NCI-H1417 treated with DMSO at 0.1 percent for 48 hours (cell line): ENCODE measurements at places on chromosomes 1 and 21.
A peak's percentile ranks its signal among the peaks of the same experiment; 100 is the strongest.

GRCh38 chr21:14560139-14560538, 14.0 kb upstream of the SAMSN1 start:
- no peak for DNase-seq

DNA sequence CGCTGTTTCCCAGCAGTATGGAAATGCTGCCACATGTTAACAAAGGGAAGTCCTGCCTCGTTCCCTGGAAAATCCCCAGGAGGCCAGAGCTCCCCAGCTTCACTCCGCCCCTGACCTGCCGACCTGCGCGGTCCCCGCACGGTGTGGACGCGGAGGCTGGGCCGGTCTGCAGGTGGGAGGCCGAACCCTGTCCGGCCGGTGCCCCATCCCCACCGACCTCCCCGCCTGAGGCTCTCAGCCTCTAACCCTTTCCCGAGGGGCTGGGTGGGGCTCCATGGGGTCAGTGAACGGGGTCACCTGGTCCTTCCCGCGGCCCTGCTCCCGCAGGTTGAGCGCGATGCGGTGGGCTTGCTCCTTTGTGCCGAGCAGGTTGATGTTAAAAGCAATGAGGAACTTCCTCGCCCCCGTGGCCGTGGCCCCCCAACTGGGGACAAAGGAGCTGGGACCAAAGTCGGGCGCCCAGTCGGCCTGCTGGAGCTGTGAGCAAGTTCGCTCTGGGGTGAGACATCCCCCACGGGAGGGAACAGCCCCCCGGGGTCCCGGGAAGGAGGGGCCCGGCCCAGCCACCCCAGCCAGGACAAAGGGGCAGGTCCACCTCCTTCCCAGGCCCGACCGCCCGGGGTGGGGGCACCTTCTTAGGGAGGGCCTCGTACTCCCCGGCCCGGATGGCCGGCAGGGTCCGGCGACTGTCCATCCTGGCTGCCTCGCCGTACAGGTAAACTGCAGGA, 4.0 kb downstream of the FTCD start:
- DNase-seq: no peak

DNA sequence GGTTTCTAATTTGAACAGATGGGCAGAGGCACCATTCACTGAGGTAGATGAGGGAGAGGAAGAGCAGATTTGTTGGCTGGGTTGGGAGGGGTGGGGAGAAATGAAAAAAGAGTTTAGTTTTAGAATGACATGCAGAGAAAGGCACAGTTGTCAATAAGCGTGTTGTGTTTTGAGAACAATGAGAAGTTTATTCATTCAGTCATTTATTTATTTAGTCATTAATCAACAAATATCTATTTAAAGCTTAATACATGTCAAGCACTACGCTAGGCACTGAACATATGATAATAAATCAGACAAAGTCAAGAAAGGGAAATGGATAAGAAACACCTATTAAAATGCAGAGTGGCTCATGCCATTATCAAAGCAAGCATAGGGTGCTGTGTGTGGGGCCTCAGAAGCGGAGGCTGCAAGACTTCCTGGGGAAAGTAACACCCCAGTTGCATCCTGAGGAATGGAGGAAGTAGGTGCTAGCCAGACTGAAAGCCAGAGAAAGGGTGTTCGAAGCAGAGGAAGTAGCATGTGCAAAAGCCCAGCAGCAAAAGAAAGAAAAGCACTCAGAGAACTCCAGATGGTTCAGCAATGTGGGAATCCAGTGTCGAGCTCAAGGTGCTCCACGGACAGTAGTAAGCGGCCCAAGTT, 114.1 kb downstream of the RNF220 start:
- no peak for DNase-seq

GRCh38 chr1:246383791-246384190, 123.3 kb downstream of the SMYD3 start:
- no peak for DNase-seq

GRCh38 chr1:34696230-34696629, 58.6 kb upstream of the GJB5 start:
- DNase-seq: no peak

- no peak for DNase-seq
These were observed 217.5 kb downstream of the FAF1 start for GRCh38 chr1:50742523-50742922.

GRCh38 chr1:216814576-216815259, 91.5 kb upstream of the ESRRG start:
- DNase-seq: no peak

- DNase-seq: no peak
These were observed 58.6 kb downstream of the OLIG1 start for GRCh38 chr21:33128538-33128937.

DNA sequence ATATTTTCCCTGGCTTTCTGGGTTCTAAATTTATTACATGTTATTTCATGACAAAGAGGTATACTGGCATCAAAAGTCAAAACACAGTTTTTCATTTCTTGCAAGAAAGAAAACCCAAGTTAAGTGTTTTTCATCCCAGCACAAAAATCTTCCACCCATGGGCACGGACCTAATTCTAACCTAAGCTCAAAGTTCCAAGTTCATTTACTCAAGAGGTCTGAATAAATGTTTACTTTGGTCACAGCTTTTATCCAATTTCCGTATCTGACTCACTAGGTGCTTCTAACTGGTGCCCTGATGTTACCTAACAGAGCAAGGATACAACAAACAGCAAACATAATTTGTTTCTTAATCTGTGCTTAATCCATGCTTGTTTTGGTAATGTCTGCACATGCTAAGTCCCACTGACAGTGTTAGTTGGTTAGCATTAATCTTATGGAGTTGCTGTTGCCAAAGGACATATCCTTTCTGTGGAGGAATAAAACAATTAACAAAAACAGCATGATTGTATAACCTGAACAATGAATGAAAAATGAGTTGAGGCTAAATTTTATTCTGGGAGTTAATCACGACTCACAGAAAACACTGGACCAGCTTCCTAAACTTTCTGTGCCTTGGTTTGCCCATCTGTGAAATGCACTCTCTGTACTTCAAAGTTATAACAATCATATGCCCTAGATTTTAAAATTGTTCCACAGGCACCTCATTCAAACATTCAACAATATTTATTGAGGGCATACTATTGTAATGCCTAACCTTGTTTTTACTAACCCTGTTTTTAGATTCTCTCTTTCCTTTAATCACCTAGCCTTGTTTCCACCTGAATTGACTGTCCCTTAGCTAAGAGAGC, 4.2 kb upstream of the CHD1L start:
- DNase-seq: no peak

- no peak for DNase-seq
These were observed 125.9 kb downstream of the RIPK4 start for GRCh38 chr21:41640748-41641509.

GRCh38 chr1:65949230-65949626, 156.5 kb downstream of the PDE4B start:
- DNase-seq: no peak

GRCh38 chr1:114462341-114462740, 48.7 kb downstream of the TRIM33 start:
- DNase-seq: no peak

DNA sequence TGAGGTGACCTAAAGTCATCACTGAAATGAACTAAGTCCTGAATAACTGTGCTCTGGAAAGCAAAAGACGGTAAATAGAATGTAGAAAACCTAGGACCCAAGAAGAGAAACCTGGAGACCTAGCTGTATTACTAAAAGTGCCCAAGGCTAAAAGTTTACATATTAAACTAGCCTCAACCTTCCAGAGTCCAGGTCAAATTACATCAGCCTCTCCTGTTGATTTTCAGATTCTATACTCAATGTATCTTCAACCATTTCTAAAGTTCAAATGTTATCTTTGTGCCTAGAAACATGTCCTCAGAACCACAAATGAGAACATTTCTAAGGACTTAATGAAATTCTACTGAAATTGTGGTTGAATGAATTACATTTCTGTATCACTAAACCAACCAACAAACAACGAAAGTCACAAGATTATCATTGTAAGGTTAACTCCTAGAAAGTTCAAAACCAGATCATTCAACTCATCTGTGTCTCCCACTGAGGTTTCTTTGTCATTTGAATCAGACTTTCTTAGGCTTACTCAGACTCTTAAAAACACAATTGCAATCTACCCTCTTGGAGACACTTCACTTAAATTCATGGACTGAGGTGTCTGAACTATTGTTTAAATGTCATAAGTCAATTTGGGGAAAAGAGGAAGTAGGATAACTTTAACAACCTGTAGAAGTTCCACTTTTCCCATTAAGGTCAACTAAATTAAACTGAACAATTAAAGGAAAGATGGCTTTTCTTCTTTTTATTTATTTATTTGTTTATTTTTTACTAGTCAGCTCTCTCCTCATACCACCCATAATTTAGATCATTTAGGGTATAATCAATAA, 207.7 kb downstream of the BARHL2 start:
- no peak for DNase-seq

GRCh38 chr1:204146965-204147364, 4.9 kb downstream of the ETNK2 start:
- DNase-seq: no peak

GRCh38 chr1:18760156-18760555, 99.3 kb downstream of the TAS1R2 start:
- no peak for DNase-seq

DNA sequence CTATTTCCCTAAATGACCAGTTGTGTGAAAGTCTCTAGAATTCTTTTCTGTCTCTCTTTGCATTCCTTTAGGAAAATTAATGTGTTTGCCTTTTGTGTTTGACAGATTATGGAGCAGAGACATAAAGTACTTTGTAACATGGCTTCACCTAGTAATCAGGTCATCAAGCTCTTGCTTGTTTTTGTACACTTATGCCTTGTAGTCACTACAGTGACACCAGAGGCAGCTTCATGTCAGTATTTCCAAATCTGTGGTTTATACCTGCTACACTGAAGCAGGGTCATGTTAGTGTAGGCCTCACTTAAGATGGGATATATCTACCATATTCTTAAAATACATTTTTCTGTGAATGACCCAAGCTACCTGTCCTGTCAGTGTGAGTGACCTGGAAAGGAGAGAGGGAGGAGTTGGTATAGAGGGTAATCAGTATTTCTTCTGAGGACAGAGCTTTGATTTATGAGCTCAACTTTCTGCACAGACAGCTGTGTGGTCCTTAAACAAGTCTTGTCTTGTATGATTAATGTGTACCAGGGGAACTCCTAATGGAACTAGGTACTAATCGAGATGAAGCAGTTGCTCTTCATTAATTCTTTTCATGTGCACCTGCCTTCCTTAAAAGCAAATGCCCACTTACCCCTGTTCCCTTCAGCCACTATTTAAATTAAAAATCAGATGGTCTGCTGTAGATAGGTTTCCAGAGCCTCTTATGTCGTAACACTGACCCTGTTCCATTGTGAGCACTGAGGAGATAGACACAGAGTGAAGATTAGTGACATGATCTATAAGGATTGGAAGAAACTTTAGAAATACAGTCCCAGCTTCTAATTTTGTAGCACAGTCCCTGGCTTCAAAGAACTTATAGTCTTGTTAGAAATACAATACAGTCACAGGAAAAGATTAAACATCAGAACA, 45.7 kb downstream of the MACO1 start:
- peak; percentile 80 for DNase-seq

DNA sequence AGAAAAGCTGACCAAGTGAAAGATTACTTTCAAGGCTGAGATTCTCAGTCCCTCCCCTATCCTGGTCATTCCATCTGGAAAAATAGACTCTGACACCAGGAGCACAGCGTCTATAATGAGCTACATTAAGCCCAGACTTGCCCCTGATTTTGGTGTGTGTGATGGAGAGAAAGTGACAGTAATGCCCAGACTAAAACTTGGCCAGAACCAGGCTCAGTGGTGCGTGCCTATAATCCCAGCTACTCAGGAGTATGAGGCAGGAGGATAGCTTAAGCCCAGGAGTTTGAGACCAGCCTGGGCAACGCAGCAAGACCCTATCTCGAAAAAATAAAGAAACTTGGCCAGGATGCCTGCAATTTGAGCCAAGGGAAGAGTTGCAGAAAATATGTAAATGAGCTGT, 15.9 kb downstream of the PLEKHA6 start:
- DNase-seq: no peak
